Stimulated activated CD8-positive, alpha-beta memory T cell treated with anti-CD3 and anti-CD28 coated beads, Interleukin-4, amount 100 ng/mL, for 48 hours (primary cell): ENCODE measurements at places on chromosomes 1 and 21.
A peak's percentile ranks its signal among the peaks of the same experiment; 100 is the strongest.

GRCh38 chr1:248853663-248854375, 5.1 kb downstream of the ZNF692 start:
- DNase-seq = peak; percentile 50

DNA sequence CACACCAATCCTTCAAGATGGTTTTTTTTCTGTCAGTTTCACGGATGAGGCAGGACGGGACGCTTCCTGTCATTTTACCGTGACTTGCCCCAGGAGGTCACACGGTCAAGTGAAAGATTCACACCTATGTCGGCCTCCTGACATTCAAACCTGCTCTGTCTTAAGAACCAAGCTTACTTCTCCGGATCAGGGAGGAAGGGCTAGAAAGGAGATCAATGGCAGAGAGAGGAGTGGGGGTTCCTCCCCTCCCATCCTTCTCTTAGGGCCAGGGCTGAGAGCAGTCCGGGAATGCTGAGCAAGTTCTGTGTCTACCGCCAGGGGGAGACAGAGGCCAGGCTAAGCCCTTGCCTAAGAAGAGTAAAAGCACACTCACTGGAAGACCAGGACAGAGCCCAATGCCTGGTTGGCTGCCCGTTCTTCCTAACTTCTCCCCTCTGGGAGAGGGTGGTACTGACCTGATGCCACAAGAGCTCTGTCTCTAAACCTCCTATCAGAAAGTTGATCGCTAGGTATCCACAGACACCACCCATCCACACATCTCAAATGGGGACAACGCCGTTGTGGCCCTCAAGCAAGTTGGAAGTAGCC, 1.1 kb upstream of the PPM1J start:
- peak; percentile 87 for DNase-seq

- DNase-seq = no peak
Measured at GRCh38 chr1:231693361-231694074, 66.9 kb downstream of the DISC1 start.

GRCh38 chr1:225453797-225454648, 26.2 kb upstream of the LBR start:
- DNase-seq = no peak

DNA sequence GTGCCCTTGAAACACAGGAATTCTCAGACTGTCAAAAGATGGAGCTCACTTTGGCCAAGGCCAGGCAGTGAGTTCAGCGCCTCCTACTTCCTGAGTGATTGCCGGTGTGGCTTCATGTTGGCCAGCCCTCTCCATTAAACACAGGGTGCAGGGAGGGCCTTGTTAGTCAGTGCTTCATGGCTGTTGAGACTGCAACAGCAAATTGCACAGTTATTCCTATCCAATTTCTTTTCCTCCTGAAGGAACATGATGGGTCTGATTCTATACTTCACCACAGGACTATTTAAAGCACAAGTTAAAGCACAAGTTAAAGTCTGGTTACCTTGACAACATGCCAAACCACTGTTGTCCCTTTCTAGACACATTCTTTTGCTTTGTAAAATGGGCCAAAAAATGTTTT, 156.6 kb downstream of the SIPA1L2 start:
- DNase-seq = no peak

- DNase-seq = no peak
Measured at GRCh38 chr1:244065960-244066388, 14.9 kb downstream of the ZBTB18 start.

DNA sequence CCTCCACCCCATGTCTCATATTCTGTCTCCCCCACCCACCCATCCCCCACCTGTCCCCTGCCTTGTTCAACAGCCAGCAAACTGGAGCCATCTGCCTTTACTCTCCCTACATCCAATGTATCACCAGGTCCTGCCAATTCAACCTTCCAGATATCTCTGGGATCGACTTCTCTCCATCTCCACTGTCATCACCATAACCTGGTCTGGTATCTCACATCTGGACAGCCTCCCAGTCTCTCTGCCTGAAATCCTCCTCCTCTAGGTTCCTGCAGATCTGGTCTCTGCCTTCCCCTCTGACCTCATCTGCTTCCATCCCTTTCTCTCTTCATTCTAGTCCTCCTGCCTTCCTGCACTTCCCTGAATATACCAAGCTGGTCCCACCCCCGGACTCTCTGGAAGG, 22.2 kb upstream of the CDCA8 start:
- no peak for DNase-seq

DNA sequence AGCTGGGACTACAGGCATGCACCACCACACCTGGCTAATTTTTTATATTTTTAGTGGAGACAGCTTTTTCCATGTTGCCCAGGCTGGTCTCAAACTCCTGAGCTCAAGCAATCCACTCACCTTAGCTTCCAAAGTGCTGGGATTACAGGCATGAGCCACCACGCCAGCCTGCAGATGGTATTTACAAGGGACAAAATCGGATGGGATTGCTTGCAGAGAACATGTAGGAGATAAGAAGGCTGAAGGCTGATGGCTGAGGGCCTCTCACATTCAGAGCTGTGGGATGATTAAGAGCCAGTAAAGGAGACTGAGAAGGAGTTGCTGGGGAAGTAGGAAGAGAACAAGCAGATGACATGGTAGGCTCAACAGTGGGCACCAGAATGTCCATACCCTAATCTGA, 24.0 kb upstream of the QSOX1 start:
- DNase-seq = no peak

GRCh38 chr21:17114045-17114444, 398.8 kb upstream of the CXADR start:
- no peak for DNase-seq

- DNase-seq = no peak
Measured at GRCh38 chr1:228226141-228226874, 18.5 kb downstream of the OBSCN start.

- DNase-seq = no peak
Measured at GRCh38 chr1:207002724-207003146, 29.8 kb downstream of the C1orf116 start.

DNA sequence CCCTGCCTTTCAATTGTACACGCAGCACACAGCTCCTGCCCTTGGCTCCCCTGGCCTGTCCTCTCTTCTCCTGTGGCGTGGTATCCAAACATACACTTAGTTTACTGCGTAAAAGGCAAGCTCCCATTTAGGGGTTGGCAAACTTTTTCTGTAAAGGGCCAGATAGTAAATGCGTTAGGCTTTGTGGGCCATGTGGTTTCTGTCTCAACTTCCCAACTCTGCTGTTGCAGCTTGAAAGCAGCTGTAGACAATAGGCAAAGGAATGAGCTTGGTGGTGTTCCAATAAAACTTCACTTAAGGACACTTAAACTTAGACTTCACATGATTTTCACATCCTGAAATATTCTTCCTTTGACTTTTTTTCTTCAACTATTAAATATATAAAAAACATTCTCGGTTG, 63.3 kb downstream of the RHOU start:
- peak; percentile 1 for DNase-seq

- DNase-seq = no peak
Measured at GRCh38 chr1:79726321-79726720, 719.8 kb upstream of the ADGRL4 start.

DNA sequence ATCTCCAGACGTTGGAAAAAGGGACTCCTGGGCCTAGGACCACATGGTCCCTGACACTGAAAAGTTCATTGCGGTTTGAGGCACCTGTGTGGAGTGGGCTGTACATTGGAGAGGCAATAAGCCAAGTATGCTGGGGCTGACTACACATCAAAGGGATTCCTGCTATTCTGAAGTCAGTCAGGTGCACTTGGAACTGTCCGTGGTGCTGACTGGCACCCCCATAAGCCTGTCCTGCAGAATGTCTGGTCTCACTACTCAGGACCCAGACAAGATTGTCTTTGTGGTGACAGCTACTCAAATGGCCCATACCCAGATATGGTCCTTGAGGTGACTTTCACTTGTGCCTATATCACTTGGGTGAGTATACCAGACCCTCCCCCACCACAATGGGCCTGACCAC, 150.6 kb downstream of the RWDD3 start:
- peak; percentile 43 for DNase-seq

- no peak for DNase-seq
Measured at GRCh38 chr1:185058876-185059275, 13.5 kb downstream of the RNF2 start.

DNA sequence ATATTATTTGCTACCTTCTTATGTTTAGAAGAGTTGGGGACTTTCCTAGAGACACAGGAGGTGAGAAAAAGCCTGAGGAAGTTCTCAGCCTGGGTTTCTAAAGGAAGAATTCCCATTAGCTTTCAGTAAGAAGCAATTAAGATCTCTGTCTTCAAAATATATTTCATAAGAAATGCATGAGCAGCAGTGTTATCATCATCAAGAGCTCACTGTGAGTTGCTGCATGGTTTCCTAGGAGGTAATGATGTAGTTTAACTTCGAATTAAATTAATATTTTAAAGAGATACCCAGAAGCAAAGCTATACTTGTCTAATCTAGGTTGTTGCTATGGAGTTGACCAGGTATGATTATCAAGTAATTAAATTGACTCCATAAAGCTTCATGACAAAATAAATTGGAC, 5.7 kb upstream of the POGZ start:
- DNase-seq = no peak

DNA sequence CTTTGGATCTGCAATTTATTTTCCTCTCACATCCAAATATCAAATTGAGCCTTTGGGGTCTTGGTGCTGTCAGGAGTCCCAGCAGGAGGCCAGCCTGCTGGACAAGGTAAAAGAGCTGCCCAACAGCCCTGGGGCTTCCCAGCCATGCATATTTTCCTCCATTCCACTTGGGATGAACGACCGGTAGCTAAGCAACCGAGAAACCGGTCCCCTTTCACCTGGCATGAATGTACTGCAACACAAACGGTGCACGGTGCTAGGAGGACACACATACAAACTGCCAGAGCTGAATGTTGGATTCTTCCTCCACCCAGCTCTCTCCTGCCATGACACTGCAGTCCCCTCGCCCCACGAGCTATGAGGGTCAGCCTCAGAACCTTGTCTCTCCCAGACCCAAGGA, 42.7 kb downstream of the BCAR3 start:
- DNase-seq = no peak

- DNase-seq = no peak
Measured at GRCh38 chr21:22763442-22763841, 1765.2 kb downstream of the NCAM2 start.

- no peak for DNase-seq
Measured at GRCh38 chr1:7608628-7609305, 162.3 kb upstream of the VAMP3 start.

DNA sequence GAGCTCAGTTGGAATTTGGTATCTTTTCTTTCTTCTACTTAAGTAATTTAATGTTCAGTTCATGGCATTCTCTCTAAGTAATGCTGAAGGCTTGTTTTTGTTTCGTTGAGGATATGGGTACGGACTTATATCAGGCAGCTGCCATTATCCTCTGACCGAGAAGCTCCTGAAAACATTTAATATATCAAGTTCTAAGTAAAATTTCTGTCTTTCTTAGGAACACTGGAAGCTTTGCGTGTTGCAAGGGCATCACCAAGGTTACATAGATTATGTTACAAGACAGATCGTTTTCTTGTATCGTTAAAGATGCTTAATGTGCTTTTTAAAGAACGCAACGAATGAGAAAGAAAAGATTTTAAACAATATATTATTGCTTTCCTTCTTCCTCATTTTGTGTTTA, 1.0 kb upstream of the GALNT2 start:
- peak; percentile 4 for DNase-seq

GRCh38 chr21:45128613-45129188, 54.3 kb downstream of the ADARB1 start:
- DNase-seq = peak; percentile 81

DNA sequence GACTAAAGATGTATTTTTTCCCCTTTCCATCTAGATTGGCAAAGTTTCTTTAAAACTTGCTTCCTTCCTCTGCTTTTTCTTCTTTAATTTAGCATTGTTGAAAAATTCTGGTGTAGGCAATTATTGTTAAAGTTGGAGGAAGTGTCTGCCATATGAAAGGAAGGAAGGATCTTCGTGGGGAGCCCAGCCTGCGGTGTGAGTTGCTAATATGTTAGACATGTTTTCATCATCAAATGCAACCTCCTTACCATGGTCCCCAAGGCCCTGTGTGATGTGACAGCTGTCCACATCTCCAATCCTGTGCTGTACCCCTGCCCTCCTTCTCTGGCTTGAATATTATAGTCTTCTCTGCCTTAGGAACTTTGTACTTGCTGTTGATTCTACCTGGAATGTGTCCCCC, 81.0 kb upstream of the ZBTB18 start:
- no peak for DNase-seq

GRCh38 chr1:54276617-54277450, 76.9 kb downstream of the MRPL37 start:
- no peak for DNase-seq

- DNase-seq = no peak
Measured at GRCh38 chr1:235892202-235892601, 25.5 kb upstream of the LYST start.

DNA sequence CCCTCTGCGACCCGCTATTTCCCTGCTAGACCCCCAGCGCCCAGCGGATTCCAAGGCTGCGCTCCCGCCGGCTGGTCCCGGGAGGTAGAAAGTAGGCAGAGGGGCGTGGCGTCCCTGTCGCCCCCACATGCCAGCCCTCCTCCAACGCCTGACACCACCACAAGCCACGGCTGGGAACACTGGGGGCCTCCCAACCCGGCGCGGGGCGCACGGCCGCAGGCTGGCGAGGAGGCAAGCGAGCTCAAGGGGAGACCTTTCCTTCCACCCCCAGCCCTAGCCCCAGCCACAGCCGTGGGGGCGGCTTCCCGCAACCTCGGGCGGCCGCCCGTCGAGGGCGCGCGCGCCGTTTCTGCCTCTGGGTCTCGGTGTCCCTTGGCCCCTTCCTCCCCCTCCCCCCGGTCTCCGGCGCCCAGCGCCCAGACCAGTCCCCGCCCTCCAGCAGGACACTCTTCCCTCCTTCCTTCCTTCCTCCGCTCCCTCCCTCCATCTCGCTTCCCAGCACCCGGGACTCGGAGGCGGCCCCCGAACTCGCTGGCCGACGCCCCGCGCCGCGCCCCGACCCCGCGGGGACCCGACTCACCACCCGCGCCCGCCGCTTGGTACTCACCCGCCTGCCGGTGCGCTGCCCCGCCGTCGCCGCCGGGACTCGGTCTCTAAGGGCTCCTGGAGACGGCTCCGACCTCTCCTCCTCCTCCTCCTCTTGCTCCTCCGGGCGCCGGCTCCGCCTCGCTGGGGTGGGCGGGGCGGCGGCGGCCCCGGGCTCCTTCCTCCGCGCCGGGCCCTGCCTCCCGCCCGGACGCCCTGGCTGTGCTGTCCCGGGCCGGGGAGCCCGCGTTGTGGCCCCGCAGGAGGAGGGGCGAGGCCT, at the start of gene GNG12:
TSS of gene GNG12 (minus strand) at position 731 of the 865 bp plus-strand sequence. CDS start 125,781 bp downstream, outside the sequence.
- DNase-seq = peak; percentile 40

- DNase-seq = peak; percentile 59
Measured at GRCh38 chr21:41419921-41420862, 5.8 kb upstream of the MX1 start.
